Stimulated activated CD4-positive, alpha-beta T cell treated with anti-CD3 and anti-CD28 coated beads, Interleukin-12 subunit alpha, Interleukin-12 subunit beta, amount 100 ng/mL, for 48 hours (primary cell): ENCODE measurements at places on chromosomes 1 and 21.

GRCh38 chr21:38920631-38921398, 115.1 kb downstream of the ETS2 start:
- DNase-seq: no peak

- no peak for DNase-seq
Observed at GRCh38 chr1:84847253-84848250, 45.5 kb downstream of the LPAR3 start.

- DNase-seq: no peak
Observed at GRCh38 chr1:6771441-6771769, 13.8 kb upstream of the CAMTA1 start.

DNA sequence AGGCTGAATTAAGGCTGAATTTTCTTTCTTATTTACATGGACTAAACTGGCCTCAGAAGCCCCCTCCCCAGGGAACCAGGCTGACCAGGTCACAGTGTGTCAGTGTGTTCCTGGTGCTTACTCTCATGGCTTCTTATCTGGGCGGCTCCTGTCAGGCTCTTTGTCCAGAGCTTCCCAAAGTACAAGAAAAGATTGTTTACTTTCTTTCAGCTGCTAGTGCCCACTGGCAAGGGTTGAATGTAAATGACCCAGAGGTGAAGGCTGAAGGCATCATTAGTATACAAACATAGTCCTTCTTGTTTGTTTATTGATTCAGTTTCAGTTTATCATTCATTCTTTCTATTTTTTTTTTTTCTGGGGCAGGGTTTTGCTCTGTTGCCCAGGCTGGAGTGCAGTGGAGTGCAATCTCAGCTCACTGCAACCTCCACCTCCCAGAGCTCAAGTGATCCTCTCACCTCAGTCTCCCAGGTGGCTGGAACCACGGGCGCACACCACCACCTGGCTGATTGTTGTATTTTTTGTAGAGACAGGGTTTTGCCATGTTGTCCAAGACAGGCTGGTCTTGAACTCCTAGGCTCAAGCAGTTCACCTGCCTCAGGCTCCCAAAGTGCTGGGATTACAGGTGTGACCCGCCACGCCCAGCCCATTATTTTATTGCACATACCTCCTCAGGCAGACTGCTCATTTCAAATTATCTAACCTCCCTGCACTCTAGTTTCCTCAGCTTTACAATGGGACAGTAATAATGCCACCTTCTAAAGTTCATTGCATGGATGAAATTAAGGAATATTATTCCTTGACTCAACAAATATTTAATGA, 9.8 kb upstream of the KDM4A start:
- DNase-seq: no peak

- DNase-seq: no peak
Observed at GRCh38 chr1:231653632-231654031, 27.0 kb downstream of the DISC1 start.

DNA sequence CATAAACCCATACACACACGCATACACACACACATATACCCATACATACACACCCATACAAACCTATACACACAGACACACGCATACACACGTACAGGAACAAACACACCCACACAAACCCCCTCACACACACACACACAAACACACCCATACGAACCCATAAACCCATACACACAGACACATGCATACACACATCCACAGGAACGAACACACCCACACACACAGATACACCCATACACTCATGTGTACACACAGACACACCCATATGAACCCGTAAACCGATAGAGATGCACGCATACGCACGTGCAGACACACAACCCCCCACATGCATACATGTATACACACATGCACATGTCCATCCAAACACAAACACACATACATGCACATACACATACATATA, 9.5 kb downstream of the WNT9A start:
- no peak for DNase-seq

DNA sequence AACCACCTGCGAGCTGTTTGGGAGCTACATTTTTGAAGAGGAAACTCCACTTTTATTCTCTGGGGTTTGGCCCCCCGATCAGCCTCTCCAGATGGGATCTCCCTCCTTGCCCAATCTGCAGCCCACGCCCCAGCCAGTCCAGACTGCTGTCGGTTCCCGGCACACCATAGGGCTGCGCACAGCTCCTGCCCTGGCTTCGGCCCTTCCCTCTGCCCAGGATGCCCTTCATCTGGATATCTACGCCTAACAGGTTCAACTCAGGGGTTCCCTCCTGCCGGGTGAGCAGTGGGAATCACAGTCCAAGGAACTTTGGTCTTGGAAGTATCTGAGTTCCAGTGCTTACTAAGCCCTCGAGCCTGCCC, 135.3 kb downstream of the KAZN start:
- DNase-seq: no peak

DNA sequence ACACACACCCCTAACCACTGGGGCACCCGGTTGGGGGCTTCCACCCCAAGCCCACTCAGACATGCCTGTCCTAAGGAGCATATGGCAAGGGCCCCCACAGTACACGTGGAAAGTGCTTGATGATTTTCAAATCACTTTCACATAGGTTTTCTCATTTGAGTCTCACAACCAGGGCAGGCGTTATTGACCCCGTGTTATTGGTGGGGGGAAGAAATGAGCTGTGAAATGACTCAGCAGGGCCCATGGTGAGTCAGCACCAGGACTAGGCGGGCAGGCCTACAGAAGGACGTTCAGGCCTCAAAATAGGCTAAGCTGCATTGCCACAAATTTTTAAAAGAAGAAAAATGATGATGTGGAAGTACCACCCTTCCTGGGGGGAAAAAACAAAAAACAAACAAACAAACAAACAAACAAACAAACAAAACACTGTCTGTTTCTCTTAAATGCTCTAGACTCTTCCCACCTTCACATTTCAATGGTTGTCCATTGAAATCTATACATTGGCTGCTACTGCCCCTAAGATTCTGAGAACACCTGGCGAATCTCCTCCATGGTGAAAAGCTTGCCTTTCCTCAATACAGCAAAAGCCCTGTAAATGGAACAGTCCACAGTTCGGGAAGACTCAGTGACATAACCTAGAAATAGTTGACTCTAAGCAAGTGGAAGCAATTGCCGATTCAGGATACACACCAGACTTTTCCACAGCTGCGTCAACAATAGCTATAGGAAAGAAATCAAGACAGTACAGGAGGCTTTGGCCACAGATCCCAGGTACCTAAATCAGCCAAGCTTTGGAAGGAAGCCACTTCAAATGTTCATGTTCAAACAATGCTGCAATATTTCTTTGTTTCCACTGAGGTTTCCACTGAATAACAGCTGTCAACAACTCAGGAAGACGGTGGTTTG, 234.7 kb downstream of the TOMM20 start:
- DNase-seq: peak; percentile 43

DNA sequence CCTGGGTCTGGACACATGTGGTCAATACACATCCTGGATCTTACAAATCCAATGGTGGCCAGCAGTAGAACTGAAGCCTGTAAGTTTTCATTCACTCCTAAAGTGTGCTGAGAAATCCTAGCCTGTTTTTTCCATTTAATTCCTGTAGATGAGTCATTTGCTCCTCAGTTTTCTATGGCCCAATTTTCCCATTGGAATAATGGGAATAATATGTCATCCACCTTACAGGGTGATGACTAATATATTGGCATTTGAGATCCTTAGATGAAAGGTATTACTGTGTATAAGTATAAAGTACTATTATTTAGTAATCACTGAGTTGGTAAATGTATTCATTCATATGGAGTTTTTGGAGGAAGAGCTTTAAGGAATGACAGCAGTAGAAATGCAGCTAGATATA, 89.7 kb upstream of the ADAR start:
- DNase-seq: no peak

DNA sequence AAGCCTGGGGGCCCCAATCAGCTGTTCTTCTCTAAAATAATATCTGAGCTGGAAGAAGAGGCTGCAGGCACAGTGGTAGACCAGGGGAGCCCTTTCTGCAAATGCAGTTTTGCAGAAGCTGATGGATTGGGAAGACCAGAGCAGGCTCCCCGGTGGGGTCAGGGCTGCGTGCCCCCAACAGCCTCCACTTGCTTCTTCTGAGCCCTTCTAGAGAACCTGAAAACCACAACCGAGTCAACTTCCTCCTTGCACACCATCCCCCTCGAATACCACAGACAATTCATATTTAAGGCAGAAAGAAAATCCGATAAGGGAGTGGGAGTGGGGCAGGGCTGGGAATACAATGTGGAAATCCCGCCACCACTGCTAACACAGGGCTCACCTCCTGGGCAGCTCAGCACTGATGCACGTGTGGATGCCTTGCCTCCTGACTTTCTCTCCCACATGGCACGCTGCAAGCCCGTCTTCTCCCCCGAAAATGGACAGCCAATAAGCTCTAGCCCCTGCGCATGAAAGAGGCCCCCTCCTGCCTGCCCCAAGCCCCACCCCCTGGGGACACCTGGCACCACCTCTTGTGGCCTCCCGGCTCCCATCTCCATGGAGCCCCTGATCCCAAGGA, 25.4 kb upstream of the ALDH4A1 start:
- DNase-seq: peak; percentile 37

DNA sequence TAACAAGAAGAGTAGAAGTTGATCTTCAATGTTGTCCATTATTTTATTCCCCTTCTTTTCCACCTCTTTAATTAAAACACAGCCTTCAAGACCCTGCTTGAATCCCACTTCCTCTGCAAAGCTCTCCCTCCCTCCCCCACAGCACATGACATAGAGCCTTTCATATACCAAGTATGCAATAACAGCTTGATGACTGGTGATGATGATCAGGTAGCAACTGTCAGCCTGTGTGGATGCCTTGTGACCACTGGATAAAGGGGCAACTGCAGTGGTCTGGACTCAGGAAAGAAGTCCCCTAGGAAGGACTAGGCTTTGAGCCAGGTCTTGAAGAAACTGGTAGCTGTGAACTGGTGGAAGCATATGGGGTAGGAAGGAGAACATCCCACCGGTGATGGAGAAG, 53.8 kb upstream of the PRDX6 start:
- DNase-seq: no peak

- peak; percentile 62 for DNase-seq
Observed at GRCh38 chr21:29342363-29342957, 43.7 kb downstream of the BACH1 start.

DNA sequence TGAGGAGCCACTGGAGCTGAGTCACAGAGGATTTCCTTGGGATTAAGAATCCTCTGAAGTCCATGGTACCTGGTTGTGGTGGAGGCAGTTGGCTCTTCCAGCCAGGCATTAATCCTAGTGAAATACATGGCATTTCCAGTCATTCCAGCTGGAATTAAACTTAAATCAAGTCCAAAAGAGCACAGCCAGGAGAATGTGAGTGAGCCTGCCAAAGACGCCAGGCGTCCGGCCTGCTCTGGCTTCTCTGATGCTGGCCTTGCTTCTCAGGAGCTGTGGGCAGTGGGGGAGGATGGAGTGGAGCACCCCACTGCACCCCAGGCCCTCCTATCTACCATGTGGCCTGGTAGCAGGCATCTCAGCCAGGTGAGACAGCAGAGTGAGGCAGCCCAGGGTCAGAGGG, 23.4 kb upstream of the TENT5C start:
- DNase-seq: no peak

DNA sequence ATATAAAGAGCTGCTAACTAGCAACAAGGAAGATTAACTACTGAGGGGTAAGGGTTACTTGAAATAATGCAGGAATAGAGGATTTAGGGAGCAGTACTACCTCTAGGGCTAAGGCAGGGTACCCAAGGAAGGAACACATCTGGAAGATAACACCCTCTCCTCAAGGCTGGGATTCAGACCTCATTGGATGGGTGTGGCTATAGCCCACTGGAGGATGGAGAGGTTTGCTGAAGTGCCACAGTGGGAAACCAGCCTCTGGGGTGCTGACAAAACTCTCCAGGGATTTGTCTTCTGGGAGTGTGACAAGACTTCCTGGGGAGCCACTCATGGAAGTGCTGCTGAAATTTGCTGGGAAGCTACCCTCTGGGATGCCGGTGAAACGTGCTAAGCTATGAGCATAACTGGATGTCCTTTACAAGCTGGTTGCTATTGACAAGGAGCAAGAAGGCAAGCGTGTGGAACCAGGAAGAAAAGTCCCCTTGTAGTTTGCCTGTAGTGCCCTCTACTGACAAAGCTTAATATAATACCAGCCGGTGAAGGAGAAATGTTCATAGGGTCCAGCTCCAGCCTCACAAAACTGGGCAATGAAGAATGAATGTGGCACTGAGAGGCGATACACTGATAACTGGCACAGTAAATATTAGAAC, 122.8 kb upstream of the USP24 start:
- no peak for DNase-seq

DNA sequence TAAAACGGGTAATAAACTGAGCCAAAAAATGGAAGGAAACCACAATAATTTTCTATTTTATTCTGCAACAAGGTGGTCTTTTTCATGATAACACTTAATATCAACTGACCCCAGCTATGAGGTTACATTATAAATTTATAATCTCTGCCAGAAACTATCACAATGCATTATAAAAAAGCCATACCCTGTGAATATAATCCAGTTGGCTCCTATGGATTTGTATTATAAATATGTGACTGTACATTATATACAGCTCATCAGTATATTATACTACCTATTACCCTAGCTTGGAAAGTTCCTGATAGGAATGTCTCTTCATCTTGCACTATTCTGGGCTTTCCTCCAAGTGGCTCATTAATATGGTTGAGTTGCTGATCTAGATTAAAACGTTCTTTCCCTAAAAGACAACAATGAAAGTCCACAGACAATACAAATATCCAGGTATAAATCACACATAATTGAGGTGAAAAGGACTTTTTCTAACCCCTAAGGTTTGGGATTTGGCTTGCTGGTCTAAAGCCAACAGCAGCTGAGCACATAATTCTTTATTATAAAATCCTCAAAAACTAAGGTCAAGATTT, 487.7 kb downstream of the TTLL7 start:
- no peak for DNase-seq

DNA sequence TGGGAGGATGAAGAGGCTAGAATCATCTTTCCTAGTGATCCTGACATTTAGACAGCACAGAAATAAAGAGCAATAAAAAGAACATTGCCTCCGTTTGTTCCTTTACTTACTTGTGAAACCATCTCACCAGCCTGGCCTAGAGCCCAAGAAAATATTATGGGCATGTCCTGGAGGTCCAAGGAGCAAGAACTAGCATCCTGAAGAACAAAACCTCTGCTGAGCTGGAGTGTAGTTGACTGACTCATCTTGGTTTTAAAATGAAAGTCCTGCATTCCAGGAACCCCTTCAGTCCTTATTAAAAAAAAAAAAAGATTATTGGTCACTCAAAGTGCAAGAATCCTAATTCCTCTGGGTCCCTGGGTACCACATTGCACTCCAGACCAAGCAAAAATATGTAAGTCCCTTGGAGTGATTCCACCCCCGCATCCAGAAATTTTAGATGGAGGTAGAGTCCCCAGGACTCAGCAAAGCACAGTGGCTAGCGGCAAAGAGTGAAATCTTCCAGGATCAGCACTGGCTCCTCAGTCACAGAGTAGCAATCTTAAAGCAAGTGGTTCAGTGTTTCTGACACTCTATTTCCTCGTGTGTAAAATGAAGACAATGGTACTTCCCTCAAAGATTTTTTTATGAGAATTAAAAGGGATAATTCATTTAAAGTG, 7.0 kb downstream of the SMCP start:
- no peak for DNase-seq
